RKO (cell line): ENCODE measurements at places on chromosomes 2 and 18.

GRCh38 chr2:232532419-232532818, 6.5 kb downstream of the CHRND start:
- no peak for DNase-seq

DNA sequence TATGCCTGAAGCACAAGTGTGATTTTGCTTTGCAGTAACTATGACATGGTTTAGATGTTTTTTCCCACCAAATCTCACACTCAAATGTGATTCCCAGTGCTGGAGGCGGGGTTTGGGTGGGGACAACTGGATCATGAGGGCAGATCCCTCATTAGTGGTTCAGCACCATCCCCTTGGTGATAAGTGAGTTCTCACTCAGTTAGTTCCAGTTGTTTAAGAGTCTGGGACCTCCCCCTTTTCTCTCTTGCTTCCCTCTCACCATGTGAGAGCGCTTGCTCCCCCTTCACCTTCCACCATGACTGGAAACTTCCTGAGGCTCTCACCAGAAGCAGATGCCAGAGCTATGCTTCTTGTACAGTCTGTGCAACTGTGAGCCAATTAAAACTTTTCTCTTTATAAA, 102.9 kb downstream of the NBAS start:
- DNase-seq: no peak

DNA sequence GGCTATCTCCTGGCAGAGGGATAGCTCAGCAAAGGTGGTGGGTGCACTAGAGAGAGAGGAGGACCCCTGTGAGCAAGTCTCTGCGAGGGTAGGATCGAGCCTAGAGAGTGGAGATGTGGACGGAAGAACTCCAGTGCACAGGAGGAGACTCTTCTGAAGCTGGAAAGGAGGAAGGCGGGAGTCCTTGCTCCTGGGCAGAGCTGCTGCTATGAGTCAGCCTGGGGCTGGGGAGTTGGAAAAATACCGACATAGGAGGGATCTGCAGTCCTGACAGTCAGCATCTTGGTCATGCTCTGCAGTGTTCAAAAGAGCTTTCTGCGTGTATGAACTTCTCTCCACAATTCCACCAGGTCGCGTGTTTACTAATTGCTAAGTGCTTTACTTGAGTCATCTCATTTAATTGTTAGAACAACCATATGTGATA, 233.8 kb downstream of the LDLRAD4 start:
- DNase-seq: no peak

DNA sequence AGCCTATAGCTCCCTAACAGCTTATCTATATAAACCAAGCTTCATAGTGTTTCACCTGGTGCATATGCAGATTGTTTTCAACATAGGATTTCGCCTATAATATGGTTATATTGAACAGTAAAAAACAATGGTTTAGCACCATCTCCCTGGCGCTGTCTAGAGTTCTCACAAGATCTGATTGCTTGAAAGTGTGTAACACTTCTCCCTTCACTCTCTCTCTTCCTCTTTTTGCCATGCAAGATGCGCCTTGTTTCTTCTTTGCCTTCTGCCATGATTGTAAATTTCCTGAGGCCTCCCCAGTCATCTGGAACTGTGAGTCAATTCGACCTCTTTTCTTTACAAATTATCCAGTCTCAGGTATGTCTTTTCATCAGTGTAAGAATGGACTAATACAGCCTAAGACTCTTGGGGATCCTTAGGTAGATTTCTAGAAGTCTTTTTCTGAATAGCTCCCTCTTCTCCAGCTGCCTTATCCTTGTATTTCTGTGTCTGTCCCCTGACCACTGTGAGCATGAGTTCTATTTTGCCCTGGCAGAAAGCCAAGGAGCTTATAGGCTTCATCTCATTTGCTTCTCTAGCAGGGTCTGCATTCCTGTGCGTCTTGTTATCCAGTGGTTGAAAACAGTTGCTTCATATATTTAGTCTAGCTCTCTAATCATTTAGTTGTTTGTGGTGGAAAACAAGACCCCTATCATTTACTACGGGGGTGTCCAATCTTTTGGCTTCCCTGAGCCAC, 401.6 kb downstream of the GPD2 start:
- DNase-seq: no peak

- DNase-seq: no peak
Measured at GRCh38 chr18:57762686-57763085, 40.4 kb downstream of the ATP8B1 start.

DNA sequence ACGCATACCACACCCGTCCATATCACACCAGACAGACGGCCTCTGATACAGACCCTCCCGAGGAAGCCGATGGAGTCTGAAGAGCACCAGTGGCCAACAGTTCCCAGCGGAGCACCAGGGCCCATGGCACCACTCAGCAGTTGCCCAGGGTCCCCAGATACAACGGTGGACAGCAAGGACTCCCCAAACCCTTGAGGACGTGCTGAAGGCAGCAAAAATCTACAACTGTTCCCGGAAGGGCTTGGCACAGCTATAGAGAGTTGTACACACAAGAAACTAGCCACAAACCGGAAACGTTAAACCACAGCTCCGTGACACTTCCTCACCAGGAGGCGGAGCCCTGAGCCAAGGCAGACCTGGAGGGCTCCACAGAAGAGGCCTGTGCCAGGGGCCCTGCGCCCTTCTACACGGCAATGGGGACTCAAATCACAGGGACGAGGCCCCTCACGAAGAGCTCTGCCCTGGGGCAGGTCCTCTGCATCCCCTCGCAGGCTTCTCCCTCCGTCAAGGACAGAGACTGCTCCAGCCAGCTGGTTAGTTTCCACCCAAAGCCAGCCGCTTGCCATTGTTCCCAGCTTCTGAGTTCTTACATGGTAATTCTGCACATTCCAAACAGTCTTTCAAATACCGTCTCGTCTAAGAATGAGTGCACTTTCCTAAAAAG, 133.4 kb downstream of the HDAC4 start:
- no peak for DNase-seq

DNA sequence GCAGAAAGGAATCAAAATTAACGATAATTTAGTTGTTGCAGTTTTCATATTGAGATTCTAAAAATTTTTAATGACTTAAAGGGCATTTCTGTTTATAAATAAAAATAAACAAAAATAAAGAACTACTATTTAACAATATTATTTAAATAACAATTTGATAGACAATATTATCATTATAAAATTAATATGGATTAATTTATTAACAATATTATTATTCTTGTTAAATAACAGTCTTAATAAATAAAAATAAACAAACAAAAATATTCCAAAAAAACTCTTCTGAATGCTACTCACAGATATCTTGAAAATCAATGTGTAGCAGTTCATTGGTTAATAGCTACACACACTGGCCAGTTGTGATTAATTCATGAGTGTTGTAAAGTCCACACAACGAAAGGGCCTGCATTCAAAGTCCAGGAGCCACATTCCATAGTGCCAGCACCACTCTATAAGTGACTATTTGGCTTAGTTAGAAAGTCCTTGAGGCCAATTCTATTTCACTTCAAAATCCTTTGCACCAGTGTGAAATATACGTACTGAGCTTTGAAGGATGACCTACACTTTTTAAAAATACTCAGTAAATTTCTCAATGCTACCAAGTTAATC, 117.1 kb downstream of the ZNF521 start:
- no peak for DNase-seq

DNA sequence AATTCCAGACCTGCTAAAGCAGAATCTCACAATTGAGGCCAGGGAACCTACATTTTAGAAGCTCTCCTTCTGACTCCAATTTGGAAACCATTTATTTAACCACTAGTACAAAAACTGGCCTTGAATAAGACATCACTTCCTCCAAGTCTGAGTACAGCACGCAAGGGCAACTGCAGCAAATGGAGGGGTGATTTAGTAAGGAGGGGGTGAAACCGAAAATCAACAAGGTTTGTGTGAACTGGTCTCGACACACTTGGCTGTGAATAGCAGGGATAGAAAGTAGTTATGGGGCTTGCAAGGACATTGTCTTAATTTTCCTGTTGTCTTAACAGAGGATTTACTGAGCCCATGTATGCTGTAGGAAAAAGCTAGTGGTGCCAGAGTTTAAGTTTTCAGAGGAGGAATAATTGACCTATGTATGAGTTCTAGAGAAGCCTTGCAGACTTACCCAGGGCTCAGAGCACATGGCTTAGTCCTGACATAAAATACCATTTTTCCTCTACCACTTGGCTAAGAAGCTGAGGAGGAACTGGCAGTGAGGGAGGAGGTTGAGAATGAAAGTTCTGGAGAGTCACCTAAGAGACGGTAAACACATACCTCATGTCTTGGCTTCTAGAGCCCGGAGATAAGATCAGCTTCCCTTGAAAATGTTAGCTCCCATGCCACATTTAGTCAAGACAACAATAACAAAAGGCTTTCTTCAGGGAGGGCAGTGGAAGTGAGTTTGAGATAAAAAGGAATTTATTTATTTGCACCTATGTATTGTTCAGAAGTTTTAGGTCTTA, 114.8 kb downstream of the SMAD2 start:
- no peak for DNase-seq

DNA sequence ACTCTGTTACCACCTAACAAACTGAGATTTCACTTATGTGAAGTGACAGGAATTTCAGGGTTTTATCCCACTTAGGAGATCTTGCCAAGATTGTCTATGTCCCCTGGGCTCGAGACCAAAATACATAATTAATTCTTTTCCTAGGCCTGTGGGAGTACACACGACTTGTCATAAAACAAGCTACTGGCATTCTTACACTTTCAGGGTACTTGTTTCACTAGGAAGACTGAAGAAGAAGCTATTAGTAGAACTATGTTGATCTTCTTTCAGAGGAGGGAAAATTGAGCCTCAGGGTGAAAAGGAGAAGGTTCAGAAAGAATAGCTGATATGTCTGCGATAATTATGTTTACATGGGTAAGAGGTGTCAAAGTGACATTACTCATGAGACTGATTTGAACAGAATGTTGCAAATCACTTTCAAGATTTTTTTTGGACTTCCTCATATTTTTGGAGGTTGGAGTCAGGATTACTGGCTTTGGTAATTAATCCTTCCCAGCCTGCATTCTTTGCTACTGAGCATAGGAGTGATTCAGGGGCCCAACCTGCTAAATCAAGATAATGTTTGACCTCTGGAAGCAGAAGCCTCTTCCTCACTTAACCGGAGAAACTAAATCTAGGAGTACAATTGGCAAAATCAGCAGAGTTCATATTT, 240.0 kb upstream of the NT5C1B start:
- DNase-seq: peak; percentile 1

DNA sequence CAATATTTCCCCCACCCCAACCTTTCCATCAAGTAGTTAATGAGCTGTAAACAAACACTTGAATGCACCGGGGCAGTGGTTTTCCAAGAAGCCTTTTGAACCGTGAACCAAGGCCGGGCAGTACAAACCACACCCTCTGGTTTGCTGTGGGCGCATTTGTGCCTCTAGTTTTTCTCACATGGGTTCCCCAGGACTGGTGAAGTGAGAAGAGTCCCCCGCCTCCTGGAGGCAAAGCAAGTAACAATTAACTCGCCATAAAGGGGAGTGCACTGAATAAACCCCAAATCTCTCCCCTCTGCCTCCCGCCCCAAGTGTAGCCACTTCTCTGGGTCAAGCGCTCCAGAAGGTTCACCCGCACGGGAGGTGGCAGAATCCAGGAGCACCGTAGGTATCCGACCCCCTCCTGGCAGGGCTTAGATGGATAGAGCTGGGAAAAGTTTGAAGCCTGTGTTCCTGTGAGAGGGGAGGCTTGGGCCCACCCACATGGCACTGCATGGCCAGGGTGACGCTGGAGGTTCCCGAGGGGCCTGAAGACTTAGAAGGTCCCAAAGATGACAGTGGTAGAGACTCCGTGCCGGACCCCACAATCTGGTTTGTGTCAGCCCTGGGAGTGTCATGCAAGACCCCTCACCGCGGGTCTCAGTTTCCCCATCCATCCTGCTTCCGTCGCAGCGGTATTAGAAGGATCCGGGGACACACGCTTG, 182.2 kb downstream of the SMAD2 start:
- no peak for DNase-seq

DNA sequence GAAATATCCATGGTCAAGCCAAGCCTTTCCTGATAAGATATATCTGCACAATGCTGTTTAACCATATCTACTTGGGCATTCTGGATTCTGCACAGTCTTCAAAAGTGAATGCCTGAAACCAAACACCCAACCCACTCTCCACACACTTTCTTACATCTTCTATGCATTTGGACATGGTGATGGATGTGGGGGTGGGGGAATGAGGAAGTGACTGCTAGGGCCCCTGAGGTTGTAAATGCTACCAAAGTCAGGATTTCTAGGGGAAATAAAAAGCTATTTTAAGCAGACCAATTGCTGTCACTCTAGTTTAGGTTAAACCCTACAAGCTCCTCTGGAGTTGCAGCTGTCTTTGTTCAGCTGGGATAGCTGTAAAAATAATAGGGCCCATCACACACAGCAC, 26.7 kb upstream of the TGFA start:
- no peak for DNase-seq

- DNase-seq: no peak
Measured at GRCh38 chr2:83172841-83173240, 1286.2 kb downstream of the SUCLG1 start.

GRCh38 chr2:18883616-18884456, 294.5 kb upstream of the NT5C1B start:
- peak; percentile 30 for DNase-seq

DNA sequence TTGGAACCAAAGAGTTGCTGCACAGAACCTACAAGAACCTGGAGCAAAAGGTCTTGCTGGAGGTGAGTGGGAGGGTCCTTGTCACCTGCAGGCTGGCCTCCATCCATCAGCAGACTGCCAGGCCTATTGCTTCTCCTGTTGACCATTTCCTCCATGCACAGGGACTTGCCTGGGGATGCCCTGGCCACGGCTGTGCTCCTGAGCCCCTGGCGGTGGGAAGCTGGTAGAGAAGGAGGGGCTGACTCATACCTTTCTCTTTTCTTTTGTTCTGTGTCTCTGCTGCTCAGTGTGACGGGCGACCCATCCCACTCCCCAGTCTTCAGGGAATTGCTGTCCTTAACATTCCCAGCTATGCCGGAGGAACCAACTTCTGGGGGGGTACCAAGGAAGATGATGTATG, 102.6 kb downstream of the DGKD start:
- DNase-seq: no peak

GRCh38 chr2:224691563-224691962, 24.6 kb downstream of the CCDC195 start:
- DNase-seq: no peak

DNA sequence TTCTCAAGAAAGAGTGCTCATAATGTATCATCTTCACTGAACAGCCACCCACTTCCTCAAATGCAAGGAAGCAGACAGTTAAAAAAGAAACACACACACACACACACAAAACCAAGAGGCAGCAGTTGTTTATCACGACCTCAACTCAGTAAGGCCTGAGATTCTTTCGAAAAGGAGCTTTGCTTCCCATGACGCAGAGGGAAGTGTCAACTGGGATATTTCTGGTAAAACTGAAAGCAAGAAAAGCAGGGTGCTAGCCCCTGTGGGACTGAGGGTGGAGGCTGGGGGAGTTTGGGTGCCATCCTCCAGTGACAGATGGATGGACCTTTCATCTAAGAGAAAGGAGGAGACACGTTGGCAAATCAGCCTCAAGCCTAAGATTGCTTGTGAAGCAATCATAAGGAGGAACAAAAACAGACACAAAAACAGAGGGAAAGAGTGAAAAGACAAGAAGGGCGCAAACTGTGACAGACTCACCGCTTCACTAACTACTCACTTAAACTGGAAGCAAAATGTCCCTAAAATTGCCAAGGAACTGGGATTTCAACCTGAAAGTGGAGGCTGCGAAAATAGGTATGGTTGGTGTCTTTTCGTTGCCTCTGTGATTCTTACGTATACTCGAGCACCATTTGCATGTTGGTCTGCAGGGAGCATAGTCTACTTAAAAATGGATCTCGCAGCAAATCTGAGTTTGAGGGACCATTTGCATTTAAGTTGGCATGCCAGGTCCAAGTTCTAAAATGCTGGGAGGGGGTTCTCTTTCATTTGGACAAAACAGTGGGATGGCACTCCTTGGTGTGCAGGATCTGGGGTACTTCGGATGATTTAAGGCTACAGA, at the start of gene ARHGAP25:
TSS of gene ARHGAP25 (plus strand) at position 124 of the 838 bp plus-strand sequence. CDS start at position 513, 389 bp downstream.
- no peak for DNase-seq
